ENCODE measurements at places on chromosomes 13 and 19.

DNA sequence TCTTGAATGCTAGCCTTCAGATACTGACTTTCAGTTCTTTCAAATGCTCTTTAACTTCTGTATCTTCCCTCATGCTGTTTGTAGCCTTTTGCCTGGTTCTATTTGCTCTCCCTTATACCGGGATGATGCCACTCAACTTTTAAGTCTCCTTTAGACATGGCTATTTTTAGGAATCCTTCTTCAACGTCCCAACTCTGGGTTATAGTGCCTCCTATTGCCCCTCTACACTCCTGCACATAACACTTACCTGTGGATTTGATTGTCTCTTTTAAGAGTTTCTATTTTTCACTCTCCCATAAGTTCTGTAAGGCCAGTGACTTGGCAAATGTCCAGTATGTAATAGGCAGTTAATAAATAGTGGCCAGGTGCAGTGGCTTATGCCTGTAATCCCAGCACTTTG is 343.0 kb downstream of the KLF5 start:
- no peak for DNase-seq

GRCh38 chr19:19466201-19466600 is 49.1 kb downstream of the TSSK6 start:
- DNase-seq, result no peak

GRCh38 chr13:94331281-94331680 is 148.2 kb downstream of the DCT start:
- no peak for DNase-seq

GRCh38 chr13:65836066-65836465 is 1394.1 kb downstream of the PCDH9 start:
- DNase-seq, result no peak

DNA sequence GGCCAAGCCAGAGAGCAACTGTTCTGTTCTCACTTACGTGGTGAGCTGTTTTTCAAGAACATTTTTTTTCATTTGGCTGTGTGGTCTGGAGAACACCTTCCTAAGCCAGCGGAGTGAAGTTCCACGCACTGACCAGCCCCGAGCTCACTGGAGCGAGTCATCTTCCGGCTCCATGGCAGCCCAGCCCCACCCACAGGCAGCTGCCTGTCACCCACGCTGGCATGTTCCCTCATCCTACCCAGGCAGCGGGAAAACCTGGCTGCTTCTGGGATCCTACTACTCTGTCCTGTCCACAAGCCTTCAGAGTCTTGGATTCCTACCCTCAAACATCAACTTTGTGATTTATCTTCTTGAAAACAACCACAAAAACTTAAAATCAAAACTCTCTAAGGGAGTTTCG is 76.2 kb downstream of the GGACT start:
- no peak for DNase-seq

DNA sequence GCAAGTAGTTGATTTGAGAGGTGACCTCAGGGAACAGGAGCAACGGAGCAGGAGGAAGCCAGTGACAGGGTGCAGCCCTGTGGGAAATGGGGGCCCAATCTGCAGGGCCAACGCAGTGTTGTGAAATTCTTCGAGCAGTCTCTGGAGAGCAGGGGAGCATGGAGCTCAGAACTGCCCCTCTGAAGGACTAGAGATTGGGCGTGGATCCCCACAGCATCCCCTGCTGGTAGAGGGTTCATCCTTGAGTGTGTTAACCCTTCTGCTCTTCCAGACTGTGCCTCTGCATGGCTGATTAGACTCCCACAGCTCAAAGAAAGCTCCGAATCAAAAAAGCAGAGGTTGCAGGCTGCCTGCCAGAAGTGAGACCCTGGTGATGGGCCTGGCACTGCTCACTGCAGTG is 77.9 kb upstream of the UQCRFS1 start:
- DNase-seq, result no peak

- DNase-seq, result no peak
These were observed 23.1 kb upstream of the EVI5L start for GRCh38 chr19:7806876-7807275.

- DNase-seq, result no peak
These were observed 1.6 kb downstream of the HCN2 start for GRCh38 chr19:591099-591958.

DNA sequence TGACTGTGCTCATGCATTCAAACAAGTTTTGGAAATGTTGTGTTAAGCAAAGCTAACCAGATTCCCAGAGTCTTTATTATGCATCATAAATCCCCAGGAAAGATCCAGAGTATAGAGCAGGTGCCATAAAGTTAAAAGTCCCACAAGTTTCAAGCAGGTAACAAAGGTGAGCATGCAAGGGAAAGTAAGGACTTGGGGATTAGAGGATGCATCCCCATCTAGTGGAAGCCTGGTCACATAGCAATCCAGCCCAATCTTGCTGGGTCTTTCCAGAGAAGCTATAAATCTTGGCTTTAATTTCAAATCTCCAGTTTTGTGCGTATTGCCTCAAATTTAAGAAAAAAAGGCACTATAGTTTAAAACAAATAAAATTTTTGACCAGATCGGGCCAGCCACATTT is 72.7 kb downstream of the ZNF254 start:
- no peak for DNase-seq

DNA sequence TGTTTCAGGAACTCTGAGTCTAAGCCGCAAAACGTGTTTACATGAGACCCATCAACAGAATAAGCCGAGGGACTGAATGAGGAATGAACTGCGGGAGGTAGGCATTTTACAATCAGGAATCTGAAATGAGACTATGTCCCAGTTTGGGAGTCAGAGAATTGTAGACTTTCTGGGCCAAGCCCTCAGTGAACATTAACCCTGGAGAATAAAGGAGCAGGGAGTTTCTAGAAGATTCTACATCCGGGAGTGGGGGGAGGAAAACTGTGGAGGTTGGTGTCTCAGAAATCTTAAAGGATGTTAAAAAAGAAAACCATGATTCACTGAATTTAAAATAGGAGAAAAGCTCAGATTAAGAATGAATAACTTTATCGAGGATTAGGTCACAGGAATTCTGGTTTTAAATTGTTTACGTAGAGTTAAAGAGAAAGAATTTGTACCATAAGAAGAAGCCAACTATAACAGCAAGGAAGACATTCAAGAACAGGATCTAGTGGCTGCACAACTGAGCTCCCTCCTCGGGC is 18.5 kb downstream of the RFX2 start:
- DNase-seq, result no peak

- no peak for DNase-seq
These were observed 12.0 kb downstream of the B3GNT3 start for GRCh38 chr19:17806945-17807344.

- DNase-seq, result no peak
These were observed 2.4 kb downstream of the KLK15 start for GRCh38 chr19:50831026-50831396.

DNA sequence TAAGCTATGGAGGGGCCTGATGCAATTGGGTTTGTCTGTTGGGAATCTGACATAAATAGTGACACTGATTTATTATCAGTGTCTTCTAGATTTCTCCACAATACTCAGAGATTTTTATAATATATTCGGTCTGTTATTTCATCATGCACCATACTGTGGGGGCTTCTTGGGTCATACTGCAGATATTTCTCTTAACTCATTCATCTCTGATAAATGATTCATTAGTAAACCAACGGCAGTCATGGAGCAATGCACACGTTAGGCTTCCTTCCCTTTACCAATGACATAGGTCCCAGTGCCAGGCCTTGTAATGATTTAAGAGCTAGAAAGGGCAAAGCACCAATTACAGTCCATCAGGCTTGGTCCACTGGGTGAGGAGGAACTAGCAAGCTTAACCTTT is 53.6 kb downstream of the FAM216B start:
- no peak for DNase-seq

DNA sequence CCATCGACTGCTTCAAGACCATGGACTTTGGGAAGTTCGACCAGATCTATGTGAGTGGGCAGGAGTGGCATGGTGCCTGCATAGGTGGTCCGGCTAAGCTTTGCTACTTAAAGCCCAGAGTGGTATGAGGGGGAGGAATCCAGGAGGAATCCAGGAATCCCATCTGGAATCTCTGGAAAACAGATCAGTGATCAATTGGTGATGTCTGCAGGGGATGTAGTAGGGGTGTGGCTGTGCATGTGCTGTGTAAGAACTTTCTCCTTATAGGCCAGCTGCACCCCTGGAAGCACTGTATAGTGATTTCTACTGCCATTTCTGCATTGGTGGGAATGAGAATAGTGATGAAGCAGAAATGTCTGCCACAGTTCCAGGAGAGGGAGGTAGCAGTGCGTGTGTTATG is 23.6 kb downstream of the PNPLA6 start:
- DNase-seq, result no peak

DNA sequence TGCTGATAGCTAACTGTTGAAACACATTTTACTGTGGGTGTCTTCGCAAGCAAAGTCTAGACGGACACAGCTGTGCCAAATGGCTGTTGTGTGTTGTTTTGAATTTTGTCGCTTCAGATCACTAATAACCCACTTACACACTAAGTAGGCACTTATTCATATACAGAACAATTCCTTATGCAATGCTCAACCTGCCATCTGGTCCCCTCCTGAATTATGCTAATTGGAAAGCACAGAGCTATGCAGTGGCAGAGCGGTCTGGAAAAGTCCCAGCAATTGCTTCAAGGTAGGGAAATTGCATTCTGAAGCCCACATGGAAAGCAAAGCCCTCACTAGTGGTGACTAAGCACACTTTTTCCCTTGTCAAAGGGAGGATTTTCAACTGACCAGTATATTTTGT is 69.9 kb downstream of the C13orf42 start:
- DNase-seq, result no peak

DNA sequence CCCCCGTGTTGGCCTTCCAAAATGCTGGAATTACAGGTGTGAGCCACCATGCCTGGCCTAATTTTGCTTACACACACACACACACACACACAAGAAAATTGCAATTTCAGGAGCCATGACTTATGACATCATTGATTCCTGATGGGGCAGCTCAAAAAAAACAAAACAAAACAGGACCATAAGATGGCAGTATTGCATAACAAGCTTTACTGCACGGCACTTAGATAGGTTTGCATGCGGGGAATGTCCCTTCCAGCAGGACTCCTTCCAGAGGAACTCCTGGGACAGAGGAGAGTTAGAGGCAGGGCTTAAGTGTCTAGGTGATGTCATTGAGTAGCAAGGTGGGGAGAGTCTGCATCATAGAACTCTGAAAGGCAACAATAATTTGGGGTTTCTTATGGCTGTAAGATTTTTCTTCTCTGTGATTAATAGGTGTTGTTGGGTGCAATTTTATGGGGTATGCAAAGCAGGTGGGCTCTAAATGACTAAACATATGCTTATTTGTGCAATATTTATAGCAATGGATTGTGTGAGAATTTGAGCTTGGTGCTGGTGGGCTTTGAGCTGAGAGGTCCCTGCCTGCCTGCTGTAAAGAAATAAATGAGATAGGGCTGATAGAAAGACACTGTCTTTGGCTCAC is 9.0 kb upstream of the ACSBG2 start:
- DNase-seq, result no peak

GRCh38 chr13:43374621-43375020 is 351.2 kb downstream of the DNAJC15 start:
- DNase-seq, result no peak
